A673 (cell line): ENCODE measurements at places on chromosomes 4 and X. TPM values are rescaled to one million over a fixed set of nuclear protein-coding genes. Genes with fewer than 3 reads are reported as not detected.

- DNase-seq: peak; percentile 22
Observed at GRCh38 chr4:117777721-117778120, 256.6 kb upstream of the NDST3 start.

DNA sequence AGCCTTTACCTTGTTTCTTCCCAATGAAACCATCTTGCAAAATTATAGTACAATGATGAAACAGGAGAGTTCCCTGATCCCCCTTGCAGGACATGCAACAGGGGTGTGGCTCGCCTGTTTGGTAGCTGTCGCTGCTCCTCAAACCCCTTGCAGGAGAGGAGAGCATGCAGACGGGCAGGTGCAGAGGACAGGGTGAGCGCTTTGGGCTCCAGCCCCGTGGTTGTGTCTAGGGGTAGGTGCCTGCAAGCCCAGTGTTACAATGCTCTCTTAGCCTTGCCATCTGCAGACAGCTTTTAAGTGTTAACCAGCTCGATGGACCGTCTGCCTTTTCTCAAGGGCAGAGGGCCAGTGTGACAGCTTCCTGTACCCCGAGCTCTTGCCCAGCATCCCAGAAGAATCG is 102.0 kb downstream of the TAB3 start:
- no peak for DNase-seq

- DNase-seq: no peak
Observed at GRCh38 chrX:151396042-151396824, 773 bp upstream of the VMA21 start.

- no peak for DNase-seq
Observed at GRCh38 chr4:6047130-6047673, 29.0 kb upstream of the C4orf50 start.

GRCh38 chr4:154658680-154659405 is 46.4 kb upstream of the FGG start:
- DNase-seq: no peak

DNA sequence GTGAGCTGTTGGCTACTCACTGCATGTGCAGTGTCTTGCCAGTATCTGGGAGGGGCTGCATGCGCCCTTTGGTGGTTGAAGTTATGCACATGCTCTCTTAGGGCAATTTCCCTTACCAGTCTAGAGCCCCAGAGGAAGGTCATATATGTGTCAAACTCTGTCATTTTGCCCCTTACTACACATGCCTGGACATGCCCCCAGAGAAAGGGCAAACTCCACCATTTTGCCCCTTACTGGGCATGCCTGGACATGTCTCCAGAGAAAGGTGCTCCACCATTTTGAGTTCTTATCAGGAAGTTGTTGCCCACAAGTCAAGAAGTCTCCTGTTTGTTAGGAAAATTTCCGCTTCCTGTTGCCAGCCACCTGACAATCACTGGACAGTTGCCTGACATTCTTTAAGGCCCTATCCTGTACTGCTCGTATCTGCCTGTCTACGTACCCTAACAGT is 56.4 kb upstream of the PLAC8 start:
- DNase-seq: no peak

Gene UBA1
- total RNA-seq: 413 and 437 TPM in 2 replicates

Gene ART3
- not detected in 2 replicates for total RNA-seq
